Calu3 (cell line): ENCODE measurements at places on chromosomes 2 and 18.

- peaks cover 19% of the 10 kb centered on the region for H3K4me1 ChIP-seq
- no peaks in the 10 kb centered on the region for H3K36me3 ChIP-seq
- H3K4me3 ChIP-seq: no peak overlapping the region
- no peak overlapping the region for H3K27ac ChIP-seq
- no peaks in the 10 kb centered on the region for H3K27me3 ChIP-seq
Observed at GRCh38 chr18:24000613-24001490, 13.7 kb upstream of the TTC39C start.

GRCh38 chr18:13520306-13520705 lies 206.1 kb downstream of the FAM210A start:
- no peaks in the 10 kb centered on the region for H3K4me1 ChIP-seq
- H3K27me3 ChIP-seq: peaks cover 56% of the 10 kb centered on the region
- no peaks in the 10 kb centered on the region for H3K36me3 ChIP-seq
- no peak overlapping the region for H3K27ac ChIP-seq
- DNase-seq: no peak
- H3K4me3 ChIP-seq: no peak overlapping the region

DNA sequence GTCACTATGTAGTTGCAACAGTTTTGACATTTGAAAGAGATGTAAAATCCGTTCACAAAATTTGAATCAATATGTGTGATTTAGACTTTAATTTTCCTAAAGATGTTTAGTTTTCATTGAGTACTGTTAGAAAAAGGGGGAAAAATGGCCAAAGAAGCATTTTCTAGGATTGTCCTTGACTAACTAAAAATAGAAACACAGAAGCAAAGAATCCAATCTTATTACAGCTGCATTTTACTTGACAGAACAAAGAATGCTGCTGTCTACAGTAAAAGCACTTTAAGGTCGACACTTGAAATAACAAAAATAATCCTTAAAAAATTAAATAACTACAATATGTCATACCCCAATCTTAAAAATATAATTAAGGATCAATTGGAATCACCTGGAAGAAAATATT lies 48.9 kb downstream of the FRZB start:
- no peak for DNase-seq
- no peak overlapping the region for H3K4me3 ChIP-seq
- H3K27ac ChIP-seq: no peak overlapping the region
- no peaks in the 10 kb centered on the region for H3K27me3 ChIP-seq
- H3K36me3 ChIP-seq: no peaks in the 10 kb centered on the region
- no peaks in the 10 kb centered on the region for H3K4me1 ChIP-seq

GRCh38 chr2:8574196-8575037 lies 107.4 kb upstream of the ID2 start:
- peak; percentile 38 for DNase-seq
- no peaks in the 10 kb centered on the region for H3K36me3 ChIP-seq
- H3K27me3 ChIP-seq: no peaks in the 10 kb centered on the region
- H3K4me1 ChIP-seq: peaks cover 14% of the 10 kb centered on the region
- no peak overlapping the region for H3K27ac ChIP-seq

DNA sequence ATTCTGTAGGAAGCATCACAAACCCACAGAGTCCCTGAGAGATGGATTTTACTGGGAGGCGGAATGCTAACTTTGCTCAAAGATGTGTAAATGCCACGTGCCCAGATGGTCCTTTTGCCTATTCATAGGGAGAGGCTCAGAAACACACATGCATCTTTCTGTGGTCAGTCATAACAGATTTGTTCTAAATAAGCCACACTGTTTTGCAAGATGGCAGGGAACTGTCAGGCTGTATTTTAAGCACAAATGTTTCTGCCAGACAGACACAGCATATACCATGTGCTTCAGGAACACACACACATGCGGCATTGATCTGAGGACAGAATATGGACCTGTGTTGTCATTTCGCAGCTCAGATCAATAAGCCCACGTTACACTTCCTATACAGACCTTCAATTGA lies 312.0 kb downstream of the GPD2 start:
- H3K27me3 ChIP-seq: no peaks in the 10 kb centered on the region
- H3K4me3 ChIP-seq: no peak overlapping the region
- no peaks in the 10 kb centered on the region for H3K4me1 ChIP-seq
- H3K27ac ChIP-seq: no peak overlapping the region
- no peaks in the 10 kb centered on the region for H3K36me3 ChIP-seq
- no peak for DNase-seq
